ENCODE measurements at places on chromosomes 2 and 18.

DNA sequence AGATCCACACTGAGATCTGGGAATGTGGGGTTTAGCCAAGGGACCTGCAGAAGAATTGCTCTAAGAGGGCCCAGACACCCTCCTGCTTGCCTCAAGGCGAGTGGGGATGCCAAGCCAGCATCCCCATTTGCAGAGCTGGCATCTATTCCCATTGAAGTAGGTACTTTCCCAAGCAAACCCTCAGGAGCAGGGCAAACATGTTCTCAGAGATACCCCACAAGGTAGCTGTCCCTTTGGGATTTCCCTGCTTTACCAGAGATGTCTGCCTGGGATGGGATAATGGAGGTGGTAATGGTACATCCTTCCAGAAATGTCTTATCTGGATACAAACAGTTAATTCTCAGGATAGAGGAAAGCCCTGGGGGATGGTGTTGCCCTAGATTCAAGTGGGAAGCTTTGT is 51.2 kb downstream of the GYPC start:
- no peak for DNase-seq

GRCh38 chr2:69081001-69081580 is 68.1 kb downstream of the ANTXR1 start:
- DNase-seq: peak; percentile 81

DNA sequence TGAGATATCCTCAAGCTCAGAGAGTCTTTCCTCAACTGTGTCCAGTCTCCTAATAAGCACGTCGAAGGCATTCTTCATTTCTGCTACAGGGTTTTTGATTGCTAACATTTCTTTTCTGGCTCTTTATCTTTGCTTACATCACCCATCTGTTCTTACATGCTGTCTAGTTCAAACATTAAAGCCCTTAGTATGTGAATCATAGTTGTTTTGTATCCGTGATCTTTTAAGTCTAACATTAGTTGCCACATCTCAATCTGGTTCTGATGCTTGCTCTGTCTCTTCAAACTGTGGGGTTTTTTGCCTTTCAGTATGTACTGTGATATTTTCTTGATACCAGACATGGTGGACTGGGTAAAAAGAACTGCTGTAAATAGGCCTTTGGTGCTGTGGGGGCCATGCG is 235.2 kb downstream of the SH3RF3 start:
- no peak for DNase-seq

GRCh38 chr18:58638441-58638840 is 9.6 kb upstream of the ALPK2 start:
- peak; percentile 51 for DNase-seq

DNA sequence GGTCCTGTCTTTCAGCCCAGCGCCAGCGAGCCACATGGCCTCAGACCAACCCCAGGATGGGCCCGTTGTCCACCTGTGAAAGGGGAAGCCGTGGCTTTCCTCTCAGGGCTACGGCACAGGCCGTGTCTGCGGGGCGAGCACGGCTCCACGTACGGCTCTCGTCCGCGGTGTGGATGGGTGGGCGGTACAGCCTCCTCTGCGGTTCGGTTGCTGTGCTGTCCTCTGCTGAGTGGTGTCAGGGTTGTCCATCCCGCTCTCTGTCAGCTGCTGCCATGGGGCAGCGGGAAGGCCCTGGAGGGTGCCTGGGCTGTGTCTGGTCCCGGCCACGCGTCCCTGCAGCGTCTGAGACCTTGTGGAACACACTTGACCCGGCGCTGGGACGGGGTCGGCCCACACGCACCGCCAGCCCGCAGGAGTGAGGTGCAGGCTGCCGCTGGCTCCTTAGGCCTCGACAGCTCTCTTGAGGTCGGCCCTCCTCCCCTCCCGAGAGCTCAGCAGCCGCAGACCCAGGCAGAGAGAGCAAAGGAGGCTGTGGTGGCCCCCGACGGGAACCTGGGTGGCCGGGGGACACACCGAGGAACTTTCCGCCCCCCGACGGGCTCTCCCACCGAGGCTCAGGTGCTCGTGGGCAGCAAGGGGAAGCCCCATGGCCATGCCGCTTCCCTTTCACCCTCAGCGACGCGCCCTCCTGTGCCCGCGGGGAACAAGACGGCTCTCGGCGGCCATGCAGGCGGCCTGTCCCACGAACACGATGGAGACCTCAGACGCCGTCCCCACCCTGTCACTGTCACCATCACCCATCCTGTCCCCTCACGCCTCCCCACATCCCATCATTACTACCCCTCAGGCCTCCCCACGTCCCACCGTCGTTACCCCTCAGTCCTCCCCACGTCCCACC is 128.7 kb downstream of the NFATC1 start:
- no peak for DNase-seq

- no peak for DNase-seq
Measured at GRCh38 chr2:75641587-75641986, 5.0 kb upstream of the MRPL19 start.
